ENCODE measurements at places on chromosomes 2 and 18.
A peak's percentile ranks its signal among the peaks of the same experiment; 100 is the strongest.

DNA sequence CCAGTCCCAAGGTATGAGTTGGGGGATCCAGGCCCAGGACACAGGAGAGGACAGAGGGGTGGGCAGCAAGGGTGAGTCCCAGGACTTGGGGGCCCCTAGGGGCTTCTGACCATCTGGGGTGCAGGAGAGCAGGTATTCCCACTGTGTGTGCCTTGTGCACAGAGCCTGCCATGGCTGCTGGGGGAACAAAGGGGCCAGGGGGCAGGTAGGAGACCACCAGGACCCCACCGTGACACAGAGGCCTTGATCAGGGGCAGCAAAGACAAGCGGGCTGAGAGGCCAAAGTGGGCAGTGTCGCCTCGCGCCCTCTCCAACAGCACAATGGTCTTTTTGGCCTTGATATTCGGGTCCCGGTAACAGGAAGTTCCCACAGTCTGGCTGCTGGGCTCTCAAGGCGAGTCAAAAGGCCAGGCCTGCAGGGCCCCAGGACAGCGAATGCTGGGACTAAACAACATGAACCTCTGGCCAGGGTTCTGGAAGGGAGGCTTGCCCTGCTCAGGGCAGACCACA lies 12.3 kb upstream of the GPR17 start:
- no peak for DNase-seq

GRCh38 chr2:148675708-148676107 lies 31.2 kb downstream of the EPC2 start:
- no peak for DNase-seq

DNA sequence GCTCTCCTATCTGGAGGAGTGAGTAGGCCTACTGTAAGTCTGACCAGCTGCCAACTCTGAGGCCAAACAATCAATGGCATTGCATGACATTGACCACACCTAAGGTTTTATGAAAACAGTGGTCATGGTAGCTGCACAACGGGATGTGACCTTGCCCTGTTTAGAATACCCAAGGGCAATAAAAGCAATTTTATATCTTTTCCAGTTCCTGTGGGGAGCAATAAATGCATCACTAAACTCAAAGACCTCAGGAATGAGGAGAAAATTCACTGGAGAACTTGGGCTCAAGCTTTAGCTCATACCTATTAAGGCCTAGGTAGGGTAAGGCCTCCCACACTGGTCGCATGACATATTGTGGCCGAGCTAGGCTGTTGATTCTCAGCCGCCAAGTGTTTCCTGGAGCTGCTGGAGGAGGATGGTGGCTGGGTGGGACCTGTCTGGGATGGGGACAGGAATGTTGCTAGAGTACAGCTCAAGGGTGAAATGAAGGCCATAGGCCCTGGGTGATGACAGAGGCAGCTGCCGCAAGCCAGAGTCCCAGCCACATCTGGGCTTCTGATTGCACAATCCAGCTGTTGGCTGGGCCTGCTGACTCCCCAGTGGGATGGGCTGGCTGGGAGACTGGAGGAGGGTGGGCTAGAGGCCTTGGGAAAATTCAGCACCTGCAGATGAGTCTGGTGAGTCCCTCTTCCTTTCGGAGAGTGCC lies 313.7 kb downstream of the CYP26B1 start:
- DNase-seq: no peak

DNA sequence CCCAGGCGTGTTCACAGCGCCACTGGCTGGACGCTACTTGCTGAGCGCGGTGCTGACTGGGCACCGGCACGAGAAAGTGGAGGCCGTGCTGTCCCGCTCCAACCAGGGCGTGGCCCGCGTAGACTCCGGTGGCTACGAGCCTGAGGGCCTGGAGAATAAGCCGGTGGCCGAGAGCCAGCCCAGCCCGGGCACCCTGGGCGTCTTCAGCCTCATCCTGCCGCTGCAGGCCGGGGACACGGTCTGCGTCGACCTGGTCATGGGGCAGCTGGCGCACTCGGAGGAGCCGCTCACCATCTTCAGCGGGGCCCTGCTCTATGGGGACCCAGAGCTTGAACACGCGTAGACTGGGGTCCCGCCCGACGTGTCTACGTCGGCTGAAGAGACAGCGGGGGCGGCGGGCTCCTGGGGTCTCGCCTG lies 891 bp upstream of the KHK start:
- peak; percentile 66 for DNase-seq

DNA sequence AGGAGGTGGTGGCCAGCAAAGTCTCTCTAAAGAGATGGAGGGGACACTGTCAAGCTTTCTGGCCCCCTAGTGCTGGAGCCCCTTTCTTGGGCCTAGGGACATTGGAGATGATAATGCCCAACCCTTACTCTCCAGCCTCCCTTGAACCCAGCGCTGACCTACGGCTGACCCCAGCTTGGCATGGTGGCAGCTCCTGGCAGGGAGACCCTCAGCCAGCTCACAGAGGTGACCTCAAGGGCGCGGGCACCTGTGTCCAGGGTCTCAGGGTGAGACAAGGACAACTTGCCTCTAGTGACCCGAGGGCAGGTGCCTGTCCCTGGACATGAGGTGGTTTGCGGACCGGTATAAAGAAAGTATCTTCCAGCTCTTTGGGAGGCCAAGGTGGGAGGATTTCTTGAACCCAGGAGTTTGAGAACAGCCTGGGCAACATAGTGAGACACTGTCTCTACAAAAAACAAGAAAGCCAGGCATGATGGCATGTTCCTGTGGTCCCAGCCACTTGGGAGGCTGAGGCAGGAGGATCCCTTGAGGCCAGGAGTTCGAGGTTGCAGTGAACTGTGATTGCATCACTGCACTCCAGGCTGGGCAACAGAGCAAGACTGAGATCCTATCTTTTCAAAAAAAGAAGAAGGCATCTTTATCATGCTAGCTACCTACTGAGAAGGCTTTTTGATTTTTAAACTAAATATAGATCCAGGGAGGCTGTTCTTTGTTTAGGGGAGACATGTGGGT lies 3.3 kb upstream of the PER2 start:
- DNase-seq: no peak

GRCh38 chr2:118718921-118719320 lies 128.5 kb downstream of the EN1 start:
- DNase-seq: no peak

DNA sequence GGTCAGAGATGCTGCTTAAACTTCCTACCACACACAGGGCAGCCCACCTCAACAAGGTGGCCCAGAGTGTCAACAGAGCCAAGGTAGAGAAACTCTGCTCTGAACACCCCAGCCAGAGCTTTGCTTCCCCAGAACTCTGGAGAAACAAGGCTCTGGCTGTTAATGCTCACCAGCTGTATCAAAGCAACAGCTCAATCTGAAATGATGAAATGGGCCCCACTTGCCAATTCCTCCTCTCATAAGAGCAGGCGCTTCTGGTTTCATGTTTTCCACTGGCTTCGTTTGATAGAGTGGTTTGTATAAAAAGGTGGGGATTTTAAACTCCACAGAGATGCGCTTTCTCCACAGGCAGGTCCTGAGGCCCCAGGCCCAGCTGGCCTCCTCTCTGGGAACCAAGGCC lies 60.9 kb upstream of the TFCP2L1 start:
- DNase-seq: no peak

DNA sequence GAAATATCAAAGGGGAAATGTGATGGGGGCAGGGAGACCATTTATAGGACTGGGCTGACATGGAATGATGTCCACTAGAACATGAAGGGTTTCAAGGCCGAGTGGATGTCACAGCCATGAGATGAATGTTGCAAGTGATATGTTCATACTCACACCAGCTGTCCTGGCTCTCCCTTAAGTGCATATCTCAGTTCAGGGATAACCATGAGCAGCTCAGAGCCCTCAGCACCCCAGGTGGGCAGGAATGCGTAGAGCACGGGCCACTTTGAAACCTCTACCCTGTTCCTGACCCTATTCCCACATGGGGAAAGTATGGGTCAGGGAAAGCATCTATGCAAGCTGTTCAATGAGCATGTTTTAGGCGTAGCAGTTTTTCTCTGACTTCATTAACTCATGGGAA lies 12.4 kb upstream of the EML4 start:
- no peak for DNase-seq
